GM12865 (cell line): ENCODE measurements at places on chromosomes 7 and 10.

DNA sequence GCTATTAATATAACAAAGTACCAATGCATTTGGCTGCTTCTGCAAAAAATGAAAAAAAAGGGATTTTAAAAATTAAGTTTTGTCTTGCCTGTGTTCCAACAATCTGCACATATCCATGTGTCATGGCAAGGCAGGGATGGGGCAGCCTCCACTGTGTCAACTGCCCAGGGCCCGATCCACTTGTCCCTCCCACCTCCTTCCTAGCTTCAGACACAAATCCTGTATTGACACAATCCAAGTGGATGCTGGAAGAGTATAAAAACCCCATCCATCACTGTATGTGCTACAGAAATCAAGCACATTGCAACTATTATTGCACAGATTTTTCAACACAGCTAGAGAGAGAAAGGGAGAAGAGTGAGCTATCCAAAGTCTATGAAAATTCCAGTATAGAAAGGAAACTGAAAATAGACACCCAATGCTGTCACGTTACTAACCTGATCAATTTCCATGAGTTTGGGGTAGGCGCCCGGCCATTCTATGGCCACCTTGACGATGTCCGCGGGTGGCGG is 106.4 kb downstream of the ELMO1 start:
- peak; percentile 38 for DNase-seq

DNA sequence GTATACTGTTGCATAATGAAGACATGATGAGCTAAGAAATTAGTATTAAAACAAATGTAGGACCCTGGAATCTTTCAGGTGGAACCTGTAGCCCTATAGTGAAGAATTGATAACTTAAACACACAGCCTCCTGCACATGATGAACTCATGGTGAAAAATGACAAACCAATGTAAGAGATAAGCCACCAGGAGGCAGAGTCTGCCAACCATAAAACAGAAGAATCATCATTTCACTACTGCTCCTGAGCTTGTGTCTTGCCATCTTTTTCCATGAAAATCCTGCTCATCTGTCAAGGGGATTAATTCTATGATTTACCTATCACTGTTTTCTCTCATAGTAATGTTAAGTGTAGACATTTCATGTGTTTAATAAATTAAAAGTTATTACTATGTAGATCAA is 363.9 kb downstream of the MALRD1 start:
- DNase-seq = peak; percentile 0

GRCh38 chr7:137869260-137869659 is 22.5 kb upstream of the DGKI start:
- no peak for DNase-seq

- no peak for DNase-seq
Observed at GRCh38 chr10:124959564-124959963, 17.6 kb downstream of the ZRANB1 start.
